Activated naive CD4-positive, alpha-beta T cell treated with anti-CD3 and anti-CD28 coated beads for 36 hours (primary cell): ENCODE measurements at places on chromosomes 5 and 9. TPM values are rescaled to one million over a fixed set of nuclear protein-coding genes. Genes with fewer than 3 reads are reported as not detected.

MAMDC2 gene
- not detected for total RNA-seq

DNA sequence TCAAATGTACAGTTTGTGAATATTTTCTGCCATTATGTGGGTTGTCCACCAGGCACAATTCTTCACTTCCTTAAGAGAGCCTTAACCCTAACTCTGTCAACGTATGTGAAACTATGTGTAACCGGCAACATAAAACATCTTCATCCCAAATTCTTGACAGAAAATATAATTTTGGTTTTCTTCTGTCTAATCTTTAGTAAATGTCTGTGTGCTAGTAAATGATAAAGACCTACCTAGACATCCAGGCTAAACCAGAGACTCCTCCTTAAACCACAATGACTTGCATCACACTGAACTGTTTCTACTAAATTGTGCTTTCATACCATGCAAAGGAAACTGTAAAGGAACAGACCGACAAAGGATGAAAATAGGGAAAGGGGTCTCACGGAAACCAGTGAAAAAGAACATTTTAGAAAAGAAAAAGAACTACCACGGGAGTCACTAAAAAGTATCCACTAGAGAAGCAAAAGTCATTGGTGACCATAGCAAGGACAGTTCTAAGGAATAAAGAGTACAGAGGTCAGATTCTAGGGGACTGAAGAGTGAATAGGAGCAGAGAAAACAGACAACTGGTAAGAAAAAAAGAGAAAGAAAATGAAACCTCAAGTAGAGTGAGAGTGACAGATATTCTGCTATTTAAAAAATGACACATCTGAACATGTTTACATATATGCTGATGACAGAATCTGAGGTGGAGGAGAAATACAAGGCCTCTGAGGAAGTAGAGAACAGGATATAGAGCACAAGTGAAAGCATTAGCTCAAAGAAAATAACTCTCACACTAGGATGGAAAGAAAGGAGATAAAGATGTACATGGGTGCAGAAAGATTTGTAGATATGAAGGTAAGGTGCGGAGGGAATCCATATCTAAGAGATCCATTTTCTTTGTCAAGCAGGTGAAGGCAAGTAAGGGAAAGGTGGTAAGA, 49.4 kb downstream of the FNIP1 start:
- no peak for DNase-seq

PROB1 gene
- total RNA-seq, result 1.2 TPM

- DNase-seq, result peak; percentile 83
Observed at GRCh38 chr5:373710-374602, 52.4 kb downstream of the AHRR start.

FOXD1 gene
- 0.12 TPM for total RNA-seq

DNA sequence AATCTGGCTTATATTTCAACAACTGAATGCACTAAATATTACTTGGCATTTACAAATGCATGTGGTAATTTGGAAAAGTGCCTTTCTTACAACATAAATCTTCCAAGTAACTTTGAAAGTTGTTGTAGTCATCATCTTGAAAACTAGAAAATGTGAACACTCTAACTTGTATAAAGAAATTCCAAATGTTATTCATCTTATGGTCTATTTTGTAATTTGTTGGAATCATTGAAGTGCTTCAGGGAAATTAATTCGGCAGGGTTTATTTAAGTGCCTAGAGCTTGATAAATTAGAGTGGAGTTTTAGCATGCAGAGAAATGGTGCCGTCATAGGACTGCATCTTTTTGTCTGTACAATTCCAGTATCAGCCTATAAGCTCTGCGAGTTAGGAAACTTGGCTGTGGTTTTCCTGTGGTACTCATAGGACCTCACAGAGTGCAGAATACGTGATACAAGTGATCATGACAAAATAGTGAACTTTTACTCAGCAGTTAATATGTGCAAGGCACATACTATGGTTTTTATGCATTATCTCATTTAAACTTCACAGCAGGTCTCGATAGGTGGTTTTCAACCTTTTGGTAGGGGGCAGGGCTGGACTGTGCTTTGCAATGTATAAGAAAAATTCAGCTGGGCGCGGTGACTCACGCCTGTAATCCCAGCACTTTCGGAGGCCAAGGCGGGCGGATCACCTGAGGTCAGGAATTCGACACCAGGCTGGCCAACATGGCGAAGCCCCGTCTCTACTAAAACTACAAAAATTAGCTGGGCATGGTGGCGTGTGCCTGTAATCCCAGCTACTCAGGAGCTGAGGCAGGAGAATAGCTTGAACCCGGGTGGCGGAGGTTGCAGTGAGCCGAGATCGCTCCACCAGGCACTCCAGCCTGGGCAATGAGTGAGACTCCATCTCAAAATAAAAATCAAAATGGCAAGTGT, 79.6 kb downstream of the RAI14 start:
- DNase-seq, result no peak

STPG3 gene
- not detected for total RNA-seq

EGR1 gene
- 20.7 TPM for total RNA-seq

DNA sequence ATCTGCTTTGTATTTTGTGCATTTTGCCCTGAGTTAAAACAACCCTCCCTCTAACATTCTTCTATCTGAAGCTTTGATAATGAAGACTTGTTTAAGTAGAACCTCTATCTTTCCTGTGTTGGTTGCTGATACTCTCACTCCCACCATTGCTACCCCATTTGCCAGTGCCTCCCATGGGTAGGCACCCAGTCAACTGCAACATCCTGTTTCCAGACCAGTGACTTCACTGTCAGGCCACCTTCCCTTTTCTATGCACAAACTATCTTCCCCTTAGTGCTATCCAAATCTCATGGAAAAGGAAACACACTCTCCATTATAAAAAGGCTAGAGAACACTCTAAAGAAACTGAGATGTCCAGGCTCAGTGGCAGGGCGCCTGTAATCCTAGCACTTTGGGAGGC, 5.6 kb upstream of the IARS1 start:
- DNase-seq, result no peak

GRCh38 chr9:122418016-122418415, 47.2 kb downstream of the PTGS1 start:
- DNase-seq, result no peak

- DNase-seq, result no peak
Observed at GRCh38 chr5:16392718-16393117, 72.9 kb downstream of the ZNF622 start.

C9 gene
- not detected for total RNA-seq

NRG2 gene
- total RNA-seq, result not detected

FAM221B gene
- not detected for total RNA-seq

DNA sequence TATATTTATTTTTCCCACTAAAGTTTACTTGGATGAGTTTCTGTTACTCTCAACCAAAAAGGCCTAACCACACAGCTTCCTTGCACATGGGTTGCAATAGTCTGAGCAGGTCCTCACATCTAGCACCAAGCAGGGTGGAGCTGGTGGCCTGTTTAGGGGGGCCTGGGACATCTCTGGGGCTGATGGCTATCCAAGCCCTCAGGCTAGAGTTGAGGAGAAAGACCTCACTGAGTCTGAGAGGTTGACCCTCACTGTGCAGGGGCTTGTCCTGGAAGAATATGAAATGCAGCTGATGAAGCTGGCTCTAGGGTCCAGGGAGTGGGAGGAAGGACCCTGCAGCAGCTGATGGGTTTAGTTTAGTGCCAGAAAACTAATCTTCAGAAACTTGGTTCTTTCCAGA, 217.1 kb upstream of the MVB12B start:
- DNase-seq, result no peak

DNA sequence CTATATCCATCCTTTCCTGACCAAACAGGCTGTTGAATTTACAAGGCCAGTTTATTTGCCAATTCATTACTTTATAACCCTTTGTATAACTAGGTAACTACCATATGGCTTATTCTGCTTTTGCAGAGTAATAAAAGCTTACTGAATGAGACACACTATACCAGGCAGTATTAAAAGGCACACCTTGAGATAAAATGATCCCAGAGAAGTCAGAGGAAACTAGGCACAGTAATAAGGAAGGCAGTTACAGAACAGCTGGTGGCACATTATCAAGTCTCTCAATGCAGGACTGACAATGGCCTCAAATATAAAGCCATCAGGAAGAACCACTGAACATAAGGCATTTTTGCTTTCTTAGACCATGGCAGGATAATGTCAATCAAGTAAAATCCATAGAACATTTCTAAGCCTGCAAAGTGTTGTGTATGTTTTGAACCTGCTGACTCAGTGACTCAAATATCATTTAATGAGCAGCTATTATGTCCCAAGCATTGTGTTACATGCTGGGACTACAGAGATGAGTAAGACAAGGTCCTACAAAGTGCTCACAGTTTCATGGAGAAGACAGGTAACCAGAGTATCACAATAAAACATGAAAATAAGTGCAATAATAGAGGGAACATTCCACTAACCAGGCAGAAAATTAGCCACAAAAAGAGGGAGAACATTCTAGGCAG, 52.5 kb downstream of the OXCT1 start:
- DNase-seq, result no peak

DNA sequence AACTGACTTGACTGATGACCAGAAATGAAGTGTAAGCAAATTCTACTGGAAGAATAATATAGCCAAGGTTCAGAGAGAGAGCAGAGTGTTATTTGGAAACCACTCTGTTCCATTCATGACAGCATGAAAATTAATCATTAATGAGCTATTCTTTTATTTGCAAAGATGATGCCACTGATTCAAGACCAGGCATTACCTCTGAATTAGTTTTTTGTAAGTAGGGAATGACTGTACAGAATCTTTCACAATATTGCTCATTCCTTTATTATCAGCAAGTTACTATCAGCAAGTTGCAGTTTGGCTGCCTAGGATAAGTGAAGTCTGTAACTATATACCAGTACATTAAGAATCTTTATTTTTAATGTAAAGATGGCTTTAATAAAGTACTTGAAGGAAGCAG, 75.1 kb upstream of the RGMB start:
- no peak for DNase-seq
